ENCODE measurements at places on chromosomes 12 and 14.

GRCh38 chr14:68967459-68967940 is 11.6 kb downstream of the ACTN1 start:
- DNase-seq: no peak

DNA sequence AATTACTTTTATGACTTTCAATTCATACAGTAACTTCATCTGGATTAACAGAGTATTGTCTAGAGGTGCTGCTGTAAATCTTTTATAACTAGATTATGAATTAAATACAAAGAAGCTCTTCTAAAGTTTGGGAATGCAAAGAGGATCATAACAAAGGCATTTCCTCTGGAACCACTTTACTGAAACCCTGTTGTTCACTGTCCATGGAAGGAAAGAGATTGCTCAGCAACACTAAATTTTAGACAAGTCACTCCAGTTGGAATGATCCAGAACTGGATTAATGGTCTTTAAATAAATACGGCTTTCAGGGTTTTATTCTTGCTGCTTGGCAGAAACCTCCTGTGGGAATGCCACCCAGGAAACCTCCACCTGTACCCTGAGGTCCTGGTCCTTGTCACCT is 250.6 kb downstream of the KSR2 start:
- no peak for DNase-seq

GRCh38 chr14:31439561-31439960 is 17.7 kb downstream of the DTD2 start:
- DNase-seq: no peak

- DNase-seq: no peak
Observed at GRCh38 chr14:21440859-21441258, 15.1 kb downstream of the CHD8 start.

GRCh38 chr12:51529651-51529970 is 61.4 kb upstream of the SCN8A start:
- DNase-seq: no peak

DNA sequence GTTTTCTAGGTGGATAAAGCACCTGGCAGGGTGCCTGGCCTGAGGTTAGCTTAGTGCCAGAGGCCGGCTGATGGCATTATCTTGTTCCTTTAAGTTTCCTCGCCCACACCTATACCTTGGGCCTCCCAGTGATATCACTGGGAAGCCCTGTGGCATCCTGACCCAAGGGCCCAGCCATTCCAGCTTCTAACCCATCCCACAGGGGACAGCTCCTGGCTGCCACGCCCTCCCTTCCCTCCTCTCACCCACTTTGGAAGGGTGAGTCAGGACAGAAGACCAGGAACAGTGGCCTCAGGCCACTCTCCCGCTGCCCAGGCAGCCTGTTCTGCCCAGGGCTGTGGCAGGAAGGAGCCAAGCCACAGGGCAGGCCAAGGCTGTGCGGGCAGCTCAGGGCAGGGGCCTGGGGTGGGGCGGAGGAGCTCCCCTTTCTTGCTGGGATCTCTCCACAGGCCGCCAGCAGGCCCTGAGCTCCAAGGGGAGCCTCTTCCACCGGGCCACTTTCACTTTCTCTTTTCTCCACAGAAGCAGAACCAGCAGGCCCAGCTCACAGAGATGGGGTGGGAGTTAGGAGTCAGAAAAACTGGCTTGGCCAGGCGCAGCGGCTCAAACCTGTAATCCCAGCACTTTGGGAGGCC is 75.1 kb downstream of the IRF2BPL start:
- DNase-seq: no peak

GRCh38 chr12:120181991-120182631 is 12.4 kb downstream of the GCN1 start:
- no peak for DNase-seq

Measured in SK-N-MC (cell line).